Stimulated activated CD4-positive, alpha-beta T cell treated with anti-CD3 and anti-CD28 coated beads, Interleukin-15, amount 100 ng/mL, for 24 hours (primary cell): ENCODE measurements at places on chromosomes 11 and 22.

DNA sequence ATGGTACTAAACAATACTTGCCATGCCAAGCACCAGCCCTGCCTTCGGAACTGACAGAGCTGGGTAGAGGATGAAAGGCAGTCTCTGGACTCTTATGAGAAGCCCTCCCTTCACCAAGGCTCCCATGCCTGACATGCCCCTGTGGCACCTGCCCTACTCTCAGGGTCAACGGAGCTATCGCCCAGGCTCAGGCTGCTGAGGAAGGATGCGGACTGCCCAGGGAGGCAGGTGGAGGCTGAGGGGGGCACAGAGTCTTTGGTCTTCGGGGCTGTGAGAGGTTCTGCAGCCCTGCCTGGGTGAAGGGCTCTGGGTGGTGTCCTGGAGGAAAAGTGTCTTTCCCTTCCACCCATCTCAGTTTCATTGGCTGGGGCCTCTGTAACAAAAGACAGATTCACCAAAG lies 290.8 kb upstream of the B3GAT1 start:
- no peak for DNase-seq

GRCh38 chr22:20865875-20866445 lies 7.2 kb downstream of the SNAP29 start:
- DNase-seq: no peak

DNA sequence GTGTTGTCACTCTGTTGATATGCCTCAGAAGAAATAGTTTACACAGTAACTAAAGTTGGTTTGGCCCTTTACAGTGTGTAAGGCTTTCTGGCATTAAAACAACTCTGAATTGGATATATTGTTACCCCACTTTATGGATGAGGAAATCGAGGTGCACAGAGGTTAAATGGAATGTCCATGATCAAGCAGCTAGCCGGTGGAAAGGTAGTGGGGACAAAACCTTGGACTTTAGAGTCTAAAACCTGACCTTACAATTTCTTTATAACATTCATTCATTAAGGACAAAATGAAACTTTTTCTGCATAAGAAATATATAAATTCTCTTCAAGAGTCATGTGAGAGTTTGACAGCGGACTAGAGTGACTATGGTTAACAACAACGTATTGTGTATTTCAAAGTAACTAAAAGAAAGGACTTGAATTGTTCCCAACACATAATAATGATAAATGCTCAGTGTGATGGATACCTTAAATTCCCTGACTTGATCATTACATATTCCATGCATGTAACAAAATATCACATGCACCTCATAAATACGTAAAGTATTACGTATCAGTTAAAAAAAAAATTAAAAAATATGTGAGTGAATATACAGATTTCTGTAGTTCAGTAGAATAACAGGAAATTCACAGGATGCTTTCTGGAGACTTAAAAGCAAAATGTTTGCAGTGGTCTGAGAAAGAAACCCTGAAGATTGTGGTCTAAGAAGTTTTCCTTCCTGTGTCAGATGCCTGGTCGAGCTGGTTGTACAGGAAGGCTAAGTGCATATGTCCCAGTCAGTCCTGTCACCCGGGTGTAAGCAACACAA lies 51.0 kb downstream of the TEAD1 start:
- DNase-seq: no peak

DNA sequence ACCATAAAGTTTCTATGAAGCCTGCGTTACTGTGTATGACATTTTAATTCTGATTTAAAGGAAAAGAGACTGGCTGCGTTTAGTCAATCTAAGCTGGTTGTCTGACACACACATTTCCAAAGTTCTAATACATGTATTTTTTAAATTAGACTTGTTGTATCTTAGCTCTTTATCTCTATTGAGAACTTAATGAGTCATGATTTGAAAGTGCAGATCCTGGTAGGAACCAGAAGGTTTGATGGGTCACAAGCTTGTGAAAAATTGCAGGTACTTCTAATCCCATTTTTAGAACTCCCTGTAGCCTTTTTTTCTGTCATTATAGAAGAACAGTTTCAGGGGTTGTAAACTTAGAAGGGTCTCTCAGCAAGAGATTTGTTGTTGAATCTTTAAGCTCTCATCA lies 210.3 kb downstream of the DDX10 start:
- no peak for DNase-seq

- no peak for DNase-seq
These were observed 50.3 kb downstream of the CDKN1C start for GRCh38 chr11:2835296-2835695.

DNA sequence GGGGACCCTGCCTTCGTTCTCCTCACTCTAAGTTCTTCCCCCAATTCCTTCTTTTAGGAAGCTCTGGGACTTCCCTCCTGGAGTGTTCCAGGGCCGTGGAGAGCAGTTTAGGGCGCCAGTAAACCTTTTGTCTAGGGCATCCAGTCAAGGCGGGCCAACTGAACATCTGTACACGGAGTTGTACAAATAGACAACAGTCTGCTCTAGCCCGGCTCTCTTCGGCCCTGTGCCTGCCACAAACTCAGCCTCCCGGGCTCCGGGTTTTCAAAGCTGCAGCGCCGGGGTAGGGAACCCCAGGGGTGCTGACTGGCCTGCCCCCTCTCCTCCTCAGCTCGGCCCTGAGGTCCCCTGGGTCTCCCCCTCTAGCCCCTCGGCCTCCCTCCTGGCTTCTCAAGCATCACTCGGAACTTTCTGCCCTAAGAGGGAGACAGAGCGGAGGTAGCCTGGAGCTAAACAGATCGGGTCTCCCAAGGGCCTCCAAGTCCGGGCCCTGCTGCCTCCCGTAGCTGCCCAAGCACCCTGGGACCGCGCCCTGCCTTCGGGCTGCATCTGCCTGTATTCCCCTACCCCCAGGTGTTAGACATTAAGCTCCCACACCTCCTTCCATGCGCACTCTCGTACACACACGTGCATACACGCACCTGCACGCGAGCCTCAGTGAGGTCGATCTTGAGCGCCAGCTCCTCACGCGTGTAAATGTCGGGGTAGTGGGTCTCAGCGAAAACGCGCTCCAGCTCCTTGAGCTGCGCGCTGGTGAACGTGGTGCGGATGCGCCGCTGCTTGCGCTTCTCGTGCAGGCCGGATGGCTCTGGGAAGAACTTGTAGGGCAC lies 3.3 kb downstream of the PHOX2A start:
- DNase-seq: peak; percentile 37

DNA sequence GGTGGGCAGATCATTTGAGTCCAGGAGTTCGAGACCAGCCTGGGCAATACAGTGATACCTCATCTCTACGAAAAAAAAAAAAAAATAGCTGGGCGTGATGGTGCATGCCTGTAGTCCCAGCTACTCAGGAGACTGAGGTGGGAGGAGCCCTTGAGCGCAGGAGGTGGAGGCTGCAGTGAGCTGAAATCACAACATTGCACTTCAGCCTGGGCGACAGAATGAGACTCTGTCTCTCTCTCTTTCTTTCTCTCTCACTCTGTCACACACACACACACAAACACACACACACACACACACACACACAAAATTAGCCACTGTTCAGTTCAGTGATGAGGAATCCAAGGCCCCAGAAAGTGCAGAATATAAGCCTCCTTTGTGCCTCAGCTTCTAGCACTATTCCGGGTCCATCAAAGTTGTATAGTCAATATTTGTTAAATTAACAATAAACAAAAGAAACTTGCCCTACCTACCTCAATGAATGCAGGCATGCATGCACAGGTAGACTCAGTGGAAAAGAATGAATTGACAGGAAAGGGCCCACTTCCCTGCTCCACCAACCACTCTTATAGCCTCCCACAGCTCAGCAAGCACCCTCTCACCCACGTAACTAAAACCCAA lies 3.9 kb upstream of the SMIM35 start:
- no peak for DNase-seq

GRCh38 chr11:125102510-125102909 lies 8.9 kb downstream of the TMEM218 start:
- DNase-seq: no peak

DNA sequence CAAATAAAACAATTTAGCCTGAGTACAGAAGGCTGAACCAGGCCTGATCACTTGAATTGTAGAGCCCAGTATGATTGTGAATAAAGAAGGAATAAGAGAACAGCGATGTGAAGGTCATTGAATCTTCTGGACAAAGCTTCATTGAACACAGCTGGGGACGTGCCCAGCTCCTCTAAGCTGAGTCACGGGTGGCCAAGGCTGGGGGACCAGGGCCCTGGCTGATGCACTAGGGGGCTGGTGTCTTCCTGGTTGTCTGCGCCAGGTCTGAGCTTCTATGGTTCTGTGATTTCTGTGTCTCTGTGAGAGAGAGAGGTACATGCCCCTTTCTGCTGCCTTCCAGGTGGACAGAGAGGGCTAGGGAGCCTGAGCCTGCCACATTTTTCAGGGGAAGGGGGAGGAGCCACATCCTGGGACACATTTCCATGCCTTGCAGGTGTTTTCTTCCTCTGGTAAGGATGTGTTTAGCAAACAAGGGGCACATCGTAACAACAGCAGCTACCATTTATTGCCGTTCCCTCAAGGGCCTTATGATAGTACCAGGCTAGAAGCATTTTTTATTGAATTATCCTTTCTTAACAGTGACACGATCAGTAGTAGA lies 135.7 kb downstream of the C11orf91 start:
- no peak for DNase-seq
